ENCODE measurements at places on chromosomes 1 and 21.

- peak; percentile 31 for DNase-seq
Measured at GRCh38 chr1:150971583-150972416, 2.8 kb downstream of the CERS2 start.

- DNase-seq = no peak
Measured at GRCh38 chr1:32045772-32046171, 27.0 kb upstream of the TMEM39B start.

DNA sequence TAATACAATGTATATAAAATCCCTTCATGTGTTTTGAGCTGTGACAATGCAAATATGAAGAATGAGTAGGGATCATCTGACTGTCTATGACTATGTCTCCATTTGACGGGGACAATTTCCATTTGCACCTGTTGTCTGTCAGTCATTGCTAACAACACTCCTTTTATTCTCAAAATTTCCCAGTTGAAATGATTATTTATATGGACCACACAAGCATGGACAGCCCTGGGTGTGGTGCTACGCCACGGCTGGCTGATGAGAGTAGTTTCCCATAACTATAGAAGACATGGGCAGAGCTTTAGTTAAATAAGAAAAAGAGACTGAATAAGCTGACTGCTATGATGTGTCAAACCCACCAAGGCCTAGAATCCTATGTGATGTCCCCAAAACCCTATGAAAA lies 135.8 kb downstream of the MAP3K21 start:
- DNase-seq = no peak

- no peak for DNase-seq
Measured at GRCh38 chr21:25175938-25176337, 431.3 kb downstream of the MRPL39 start.

DNA sequence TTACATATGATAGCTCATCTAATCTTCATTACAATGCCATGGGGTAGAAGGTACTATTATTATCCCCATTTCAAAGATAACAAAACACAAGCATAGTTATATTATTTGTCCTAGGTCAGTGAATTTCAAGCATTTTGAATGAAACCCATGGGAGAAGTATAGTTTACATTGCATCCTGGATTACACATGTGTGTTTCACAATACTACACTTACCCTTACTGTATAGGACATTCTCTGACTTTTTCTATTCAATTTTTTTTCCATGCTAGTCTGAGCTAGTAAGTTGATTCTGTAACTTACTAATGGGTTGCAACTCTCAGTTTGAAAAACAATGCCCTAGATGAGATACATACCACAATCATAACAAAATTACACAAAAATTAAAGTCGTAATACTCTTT lies 8.7 kb upstream of the GPX7 start:
- no peak for DNase-seq

GRCh38 chr1:15226388-15227255 lies 20.4 kb upstream of the FHAD1 start:
- peak; percentile 67 for DNase-seq

GRCh38 chr1:94973309-94973922 lies 46.5 kb upstream of the CNN3 start:
- no peak for DNase-seq

DNA sequence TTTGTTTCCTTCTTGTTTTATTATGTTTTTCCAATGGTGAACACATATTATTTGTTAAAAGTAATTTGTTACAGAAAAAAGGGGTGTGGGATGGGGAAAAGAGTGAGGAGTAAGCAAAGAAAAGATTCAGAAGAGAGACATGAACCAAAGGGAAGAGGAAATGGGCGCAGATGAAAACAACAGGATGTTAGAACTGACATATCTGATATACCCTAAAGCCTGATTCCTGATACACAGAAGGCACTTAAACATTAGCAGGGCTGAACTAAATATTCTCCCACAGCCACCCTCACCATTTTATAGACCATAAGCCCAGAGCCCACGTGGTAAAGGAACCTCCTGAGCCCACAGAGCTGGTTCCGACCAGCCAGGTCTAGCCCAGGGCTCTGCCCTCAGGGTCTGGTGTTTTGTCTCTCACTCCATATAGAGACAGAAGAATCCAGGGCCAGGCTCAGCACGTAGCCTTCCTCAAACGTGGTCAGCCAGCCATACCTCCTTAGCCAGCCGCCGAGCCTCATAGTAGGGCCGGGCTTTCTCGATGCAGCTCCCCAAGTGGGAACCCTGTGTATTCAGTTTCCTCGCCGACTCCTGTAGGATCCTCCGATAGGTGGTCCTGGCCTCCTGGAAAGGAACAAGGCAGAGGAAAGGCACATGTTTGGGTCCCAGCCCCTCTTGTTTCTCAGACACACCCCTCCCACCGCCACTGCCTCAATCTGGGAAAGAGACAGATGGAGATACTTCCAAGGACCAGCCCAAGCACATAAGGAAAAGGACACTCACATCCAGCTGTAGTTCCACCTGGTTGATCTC lies 9.5 kb downstream of the SH3BP5L start:
- no peak for DNase-seq

DNA sequence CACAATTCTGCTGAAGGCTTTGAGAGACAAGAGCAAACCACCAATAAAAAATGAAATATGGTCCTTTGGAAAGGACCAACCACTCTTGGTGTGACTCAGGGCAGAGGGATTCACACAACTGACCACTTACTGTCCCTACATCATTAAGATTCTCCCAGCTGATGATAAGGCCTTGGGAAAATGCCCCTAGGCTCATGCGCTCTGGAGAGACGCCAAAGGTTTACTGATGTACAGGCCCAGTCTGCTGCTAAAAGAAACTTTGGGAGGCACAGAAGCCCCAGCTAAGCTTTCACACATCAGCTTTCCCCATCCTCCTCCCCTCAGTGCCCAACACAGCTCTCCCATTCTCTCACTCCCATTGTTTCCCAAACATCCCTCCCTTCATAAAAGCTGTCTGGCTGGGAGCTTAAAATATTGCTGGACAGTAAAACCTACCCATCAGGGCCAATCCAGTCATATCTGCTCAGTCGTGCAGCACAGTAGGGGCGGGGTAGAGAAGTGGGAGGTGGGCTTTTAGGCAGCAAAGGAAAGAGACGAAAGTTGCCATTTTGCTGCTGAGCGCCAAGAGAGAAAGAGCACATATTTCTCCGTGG lies at the start of gene GJA8:
GJA8 (plus strand) TSS at position 543 of the 593 bp plus-strand sequence. CDS start 5,161 bp downstream, outside the sequence.
- DNase-seq = peak; percentile 28

DNA sequence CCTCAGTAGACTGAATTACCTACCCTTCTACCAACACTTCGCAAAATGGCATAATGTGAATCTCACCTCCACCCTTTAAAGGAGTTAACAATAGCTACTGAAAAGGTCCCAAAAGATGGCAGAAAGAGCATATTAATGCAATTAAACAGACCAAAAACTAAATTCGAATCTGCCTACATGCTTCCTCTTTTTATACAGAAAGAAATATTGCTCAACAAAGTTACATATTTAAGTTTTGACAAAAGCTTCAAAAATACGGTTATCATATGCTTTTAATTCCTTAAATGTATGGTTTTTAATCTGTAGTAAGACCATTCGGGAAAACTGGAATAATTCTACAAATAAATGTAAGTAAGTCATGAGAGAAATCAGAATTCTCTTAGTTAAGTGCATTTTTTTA lies 2.2 kb downstream of the APP start:
- no peak for DNase-seq

DNA sequence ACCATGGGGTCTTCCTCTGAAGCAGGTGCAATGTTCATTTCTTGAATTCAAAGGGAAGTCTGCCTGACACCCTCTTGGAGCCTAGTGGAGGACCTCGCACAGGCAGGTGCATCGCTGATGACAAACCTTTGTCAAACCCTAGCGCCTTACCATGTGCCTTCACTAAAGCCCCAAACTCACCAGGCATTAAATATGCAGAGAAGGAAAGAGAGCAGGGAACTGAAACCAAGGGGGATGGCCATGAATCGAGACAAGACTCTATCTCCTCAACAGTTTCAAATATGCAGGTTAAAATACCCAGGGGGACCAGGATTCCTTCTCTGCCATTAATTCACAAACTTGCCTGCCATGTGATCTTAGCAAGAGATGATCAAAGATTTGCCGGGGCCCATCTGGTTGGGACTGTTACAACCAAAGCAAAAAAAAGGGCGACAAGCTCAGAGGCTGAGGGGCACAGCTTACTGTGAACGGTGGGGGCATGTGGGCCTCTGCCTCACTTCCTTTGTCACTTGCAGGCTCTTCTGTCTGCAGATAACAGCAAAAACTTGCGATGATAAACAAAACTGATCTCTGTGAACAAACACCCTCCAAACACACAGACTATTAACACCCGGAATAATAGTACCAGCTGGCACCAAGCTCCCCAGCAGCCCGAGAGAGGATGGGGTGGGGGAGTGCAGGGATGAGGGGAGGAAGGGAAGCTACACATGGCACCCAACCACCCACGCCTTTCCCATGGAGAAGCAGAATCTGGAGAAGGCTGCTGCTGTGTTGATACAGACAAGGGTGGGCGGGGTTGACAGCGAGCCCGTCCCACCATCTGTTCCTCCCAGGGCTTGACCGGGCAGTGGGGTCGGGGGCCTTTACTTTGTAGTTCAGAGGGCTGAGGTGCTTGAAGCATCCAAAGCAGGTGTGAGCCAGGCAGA lies 33.9 kb downstream of the TMEM63A start:
- DNase-seq = peak; percentile 47

DNA sequence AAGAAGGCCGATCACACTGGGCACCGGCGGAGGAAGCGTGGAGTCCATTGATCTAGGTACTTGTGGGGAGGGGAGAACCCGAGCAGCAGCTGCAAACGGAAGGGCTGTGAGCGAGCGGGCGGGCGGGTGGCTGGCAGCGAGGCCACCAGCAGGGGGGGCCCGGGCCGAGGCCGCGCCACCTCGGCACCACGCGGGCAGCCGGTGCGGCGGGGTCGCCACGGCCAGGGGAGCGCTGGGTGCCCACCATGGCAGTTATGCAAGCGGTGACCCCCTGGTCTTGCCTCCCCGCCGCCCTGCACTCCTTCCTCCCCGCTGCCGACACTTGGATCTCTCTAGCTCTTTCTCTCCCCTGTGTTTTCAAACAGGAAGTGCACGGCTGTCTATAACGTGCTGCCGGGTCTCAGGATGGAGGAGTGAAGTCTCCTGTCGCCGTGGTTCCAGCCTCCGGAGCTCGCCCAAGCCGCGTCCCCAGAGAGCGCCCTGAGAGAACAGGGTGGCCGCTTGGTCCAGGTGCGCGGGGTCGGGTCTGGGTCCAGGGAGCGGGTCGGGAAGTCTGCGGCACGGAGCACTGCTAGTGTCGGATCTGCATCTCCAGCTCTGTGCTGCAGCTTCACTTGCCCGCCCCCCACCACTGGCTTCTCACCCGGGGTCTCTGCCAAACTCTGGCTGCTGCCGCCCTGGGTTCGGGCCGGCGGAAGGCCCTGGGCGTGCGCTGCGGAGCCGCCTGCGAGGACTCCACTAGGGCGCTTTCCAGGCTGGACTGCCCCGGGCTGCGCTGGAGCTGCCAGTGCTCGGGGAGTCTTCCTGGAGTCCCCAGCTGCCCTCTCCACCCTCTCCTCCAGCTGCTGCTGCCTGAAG lies 22.7 kb downstream of the LRRC8D start:
- DNase-seq = peak; percentile 83

DNA sequence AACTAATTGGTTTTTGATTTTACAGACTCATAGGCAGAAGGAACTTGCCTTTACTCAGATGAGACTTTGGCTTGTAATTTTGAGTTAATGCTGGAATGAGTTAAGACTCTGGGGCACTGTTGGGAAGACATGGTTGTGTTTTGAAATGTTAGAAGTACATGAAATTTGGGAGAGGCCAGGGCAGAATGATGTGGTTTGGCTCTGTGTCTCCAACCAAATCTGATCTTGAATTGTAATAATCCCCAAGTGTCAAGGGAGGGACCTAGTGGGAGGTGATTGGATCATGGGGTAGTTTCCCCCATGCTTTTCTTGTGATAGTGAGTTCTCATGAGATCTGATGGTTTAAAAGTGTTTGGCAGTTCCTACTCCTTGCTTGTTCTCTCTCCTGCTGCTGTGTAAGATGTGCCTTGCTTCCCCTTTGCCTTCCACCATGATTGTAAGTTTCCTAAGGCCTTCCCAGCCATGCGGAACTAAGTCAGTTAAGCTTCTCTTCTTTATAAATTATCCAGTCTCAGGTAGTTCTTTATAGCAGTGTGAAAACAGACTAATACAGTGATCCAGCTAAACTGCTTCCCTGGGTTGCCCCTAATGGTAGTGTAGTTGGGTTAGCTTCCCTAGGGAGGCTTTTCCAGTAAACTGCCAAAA lies 10.2 kb downstream of the CPT2 start:
- no peak for DNase-seq

- no peak for DNase-seq
Measured at GRCh38 chr1:236465231-236465958, 58.4 kb upstream of the LGALS8 start.

DNA sequence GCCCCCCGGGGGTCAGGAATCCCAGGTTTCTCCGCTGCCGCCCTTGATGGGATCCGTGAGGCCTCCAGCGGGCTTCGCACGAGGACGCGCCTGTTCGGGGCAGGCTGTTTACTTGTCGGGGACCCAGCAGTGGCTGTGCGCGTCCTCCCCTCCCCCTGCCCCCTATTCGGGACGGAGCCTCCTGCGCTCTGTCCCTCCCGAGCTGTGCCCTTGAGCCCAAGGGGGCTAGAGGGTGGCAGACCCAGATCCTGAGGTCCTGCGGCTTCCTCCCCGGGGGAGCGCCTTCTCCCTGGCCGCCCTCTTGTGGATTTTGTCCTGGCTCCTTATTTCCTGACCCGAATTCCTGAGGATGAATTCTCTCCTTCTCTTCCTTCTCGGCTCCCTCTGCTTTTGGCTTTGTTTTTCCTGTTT lies 38.4 kb downstream of the PIK3CD start:
- DNase-seq = peak; percentile 73

DNA sequence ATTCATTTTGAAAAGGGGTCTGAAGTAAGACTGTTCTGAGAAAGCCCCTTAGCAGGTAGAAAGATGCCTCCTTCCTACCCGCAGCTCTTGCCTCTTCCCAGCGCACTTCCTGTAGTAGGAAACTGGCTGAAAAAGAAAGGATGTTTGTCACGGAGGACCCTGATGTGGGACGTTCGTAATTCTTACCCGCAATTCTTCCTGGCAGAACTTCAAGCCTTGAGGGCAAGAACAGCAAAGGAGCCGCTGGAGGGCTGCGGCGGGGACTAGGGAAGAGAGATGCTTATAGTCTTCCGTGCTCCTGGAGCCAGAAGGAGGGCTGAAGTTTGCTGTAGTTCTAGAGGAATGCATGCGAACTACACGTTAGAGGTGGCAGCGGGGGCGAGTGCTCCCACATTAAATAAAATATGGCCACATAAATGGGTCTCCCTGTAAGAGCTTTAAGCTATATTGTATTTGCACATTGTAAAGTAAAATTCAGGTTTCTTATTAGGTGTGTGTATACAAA lies 6.3 kb downstream of the C1orf53 start:
- DNase-seq = peak; percentile 68

- peak; percentile 79 for DNase-seq
Measured at GRCh38 chr21:31403596-31404333, 59.7 kb upstream of the TIAM1 start.

DNA sequence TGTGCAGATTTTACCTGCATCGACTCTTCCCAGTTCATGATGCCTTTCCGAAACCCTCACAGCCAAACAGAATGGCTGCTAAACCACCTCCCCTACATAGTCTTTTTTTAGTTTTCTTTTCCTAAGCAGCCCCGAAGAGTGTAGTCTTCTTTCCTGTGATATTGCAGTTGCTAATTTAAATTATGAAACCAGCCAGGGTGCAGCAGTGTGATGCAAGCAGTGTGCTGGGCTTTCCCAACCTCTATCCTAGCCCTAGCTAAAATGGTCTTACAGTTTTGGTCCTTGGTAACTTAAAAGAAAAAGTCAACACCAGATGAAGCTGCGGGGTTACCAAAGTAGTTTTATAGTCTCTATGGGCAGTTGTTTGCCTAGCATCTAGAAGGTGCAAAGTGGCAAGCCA lies 82.0 kb upstream of the GCLM start:
- no peak for DNase-seq

GRCh38 chr21:36454706-36455105 lies 25.2 kb downstream of the CLDN14 start:
- no peak for DNase-seq
